ENCODE measurements at places on chromosomes 7 and 10.

DNA sequence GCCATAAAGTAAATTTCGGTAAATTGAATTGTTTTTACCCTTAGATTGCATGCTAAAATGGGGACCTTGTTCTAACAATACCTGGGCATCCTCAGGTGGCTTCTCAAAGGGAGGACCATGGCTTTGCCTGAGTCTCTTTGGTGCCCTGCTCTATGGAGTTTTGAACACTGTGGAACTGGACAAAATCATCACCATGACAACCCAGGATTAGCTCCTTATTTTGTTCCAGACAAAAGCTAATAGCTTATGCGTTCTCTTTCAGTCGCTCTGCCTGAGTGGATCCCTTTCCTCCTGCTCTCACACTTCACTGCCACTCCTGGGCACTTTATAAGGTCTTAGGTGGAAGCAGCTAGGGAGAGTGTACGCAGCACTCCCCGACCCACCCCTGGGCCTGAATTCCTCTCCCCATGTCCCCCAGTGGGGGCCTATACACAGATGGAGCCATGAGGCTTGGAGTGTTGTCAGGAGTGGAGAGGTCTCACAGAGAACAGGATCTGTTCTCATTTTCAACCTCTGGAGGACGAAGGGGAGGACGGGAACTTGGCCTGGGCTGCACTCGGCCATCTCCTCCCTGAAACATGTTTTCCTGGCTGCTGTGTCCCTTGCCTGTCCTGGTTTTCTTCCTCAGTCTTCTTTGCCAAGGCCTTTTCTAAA is 19.0 kb downstream of the ADCYAP1R1 start:
- no peak for DNase-seq

DNA sequence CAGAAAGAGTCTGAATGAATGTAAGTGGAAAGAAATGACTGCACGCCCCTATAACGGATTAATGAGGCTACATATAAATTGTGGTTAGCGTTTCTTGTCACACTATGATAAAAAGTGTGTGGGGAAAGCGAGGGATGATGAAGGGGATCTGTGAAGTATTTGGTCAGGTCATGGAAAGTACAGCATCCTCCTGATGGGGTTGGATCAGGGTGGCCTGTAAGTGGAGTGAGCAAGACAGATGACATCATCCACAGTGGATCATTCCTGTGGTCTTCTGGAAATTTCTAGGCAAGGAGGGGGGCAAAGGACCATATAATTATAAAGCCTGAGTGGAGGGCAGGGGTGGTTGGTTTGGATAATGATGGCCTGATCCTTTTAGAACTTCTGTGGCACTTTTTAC is 606.0 kb downstream of the INHBA start:
- no peak for DNase-seq

GRCh38 chr10:107442035-107442505 is 277.6 kb upstream of the SORCS1 start:
- DNase-seq, result no peak

DNA sequence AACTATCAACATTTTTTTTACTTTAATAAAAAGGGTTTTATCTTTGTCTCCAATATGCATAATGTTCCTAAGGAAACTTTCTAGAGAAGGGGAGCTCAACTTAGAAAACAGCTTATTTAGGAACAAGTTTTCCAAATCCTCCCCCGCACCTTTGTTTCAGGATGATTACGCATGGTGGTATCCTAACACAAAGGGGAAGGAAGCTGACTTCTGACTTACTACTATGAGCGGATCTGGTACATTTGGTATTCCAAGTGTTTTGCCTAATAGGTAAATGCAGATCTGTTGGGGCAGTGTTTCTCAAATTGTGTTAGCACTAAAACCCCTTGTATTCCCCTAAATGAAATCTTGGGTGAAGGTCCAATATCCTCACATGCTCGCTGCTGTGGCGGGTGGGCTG is 229.3 kb upstream of the KLF14 start:
- DNase-seq, result no peak

DNA sequence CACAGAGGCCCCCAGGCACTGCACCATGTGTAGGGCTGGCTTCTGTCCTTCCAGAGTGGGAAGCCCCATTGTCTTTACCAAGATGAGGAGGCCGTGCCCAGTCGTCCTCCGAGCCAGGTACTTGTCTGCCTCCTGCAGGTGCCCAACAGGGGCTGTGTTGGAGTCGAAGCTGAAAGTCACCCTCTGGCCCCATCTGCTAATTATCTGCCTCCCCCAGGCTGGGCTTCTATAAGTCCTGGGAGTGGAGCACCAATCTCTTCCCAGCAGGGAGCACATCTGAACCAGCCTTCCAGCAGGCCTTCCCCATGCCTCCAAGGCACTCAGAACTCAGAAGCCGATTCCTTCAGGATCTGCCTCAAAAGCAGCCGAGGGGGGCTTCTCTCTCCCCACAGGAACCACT is 11.6 kb upstream of the CHST15 start:
- DNase-seq, result no peak

GRCh38 chr10:110225441-110225755 is 18.0 kb downstream of the MXI1 start:
- no peak for DNase-seq

DNA sequence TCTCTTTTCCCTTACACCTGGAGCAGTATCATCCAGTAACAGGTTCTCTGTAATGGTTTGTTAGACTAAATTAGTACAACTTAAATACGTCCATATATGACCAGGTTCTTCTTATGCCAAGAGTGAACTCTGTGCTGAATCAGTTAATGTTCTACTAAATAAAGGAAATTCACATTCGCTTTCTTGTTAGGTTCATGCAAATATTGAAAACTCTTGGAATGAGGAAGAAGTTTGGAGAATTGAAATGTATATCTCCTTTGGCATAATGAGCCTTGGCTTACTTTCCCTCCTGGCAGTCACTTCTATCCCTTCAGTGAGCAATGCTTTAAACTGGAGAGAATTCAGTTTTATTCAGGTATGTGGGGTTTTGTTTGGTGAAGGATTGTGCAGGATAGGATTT is 15.3 kb upstream of the CFAP69 start:
- no peak for DNase-seq

GRCh38 chr10:114073395-114074186 is 29.9 kb downstream of the ADRB1 start:
- no peak for DNase-seq

DNA sequence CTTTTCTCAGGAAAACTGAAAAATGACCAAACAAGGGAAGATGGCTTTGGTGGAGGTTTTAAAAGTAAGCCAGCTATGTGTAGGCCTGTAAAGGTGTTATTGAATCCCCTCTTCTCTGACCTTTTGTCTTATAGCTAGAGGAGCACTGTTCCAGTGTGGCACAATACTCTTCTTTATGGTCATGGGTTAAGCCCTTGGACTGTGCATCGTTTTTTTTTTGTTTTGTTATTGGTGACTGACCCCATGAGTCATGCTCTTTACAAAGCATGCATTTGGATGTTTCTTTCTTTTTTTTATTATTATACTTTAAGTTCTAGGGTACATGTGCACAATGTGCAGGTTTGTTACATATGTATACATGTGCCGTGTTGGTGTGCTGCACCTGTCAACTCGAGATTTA is 19.6 kb upstream of the FAM25A start:
- no peak for DNase-seq

- DNase-seq, result no peak
These were observed 11.0 kb downstream of the PDGFA start for GRCh38 chr7:508461-509170.

DNA sequence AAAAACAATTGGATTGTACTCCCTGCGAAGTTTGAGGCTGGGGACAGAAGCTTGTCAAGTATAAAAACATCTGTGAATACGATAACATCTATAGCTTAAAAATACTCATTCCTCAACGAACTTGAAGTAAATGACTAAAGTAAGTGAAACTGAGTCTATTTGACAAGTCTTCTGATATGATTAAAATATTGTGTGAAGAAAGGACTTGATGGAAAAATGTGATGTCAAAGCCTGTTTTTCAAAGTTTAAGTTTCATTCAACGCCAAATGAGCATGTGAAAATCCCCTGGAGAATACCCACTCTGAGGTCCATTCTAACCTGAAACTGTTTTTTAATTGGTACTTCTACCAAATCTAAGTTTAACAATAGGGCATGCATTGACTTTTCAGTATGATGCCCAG is 122.3 kb upstream of the MDFIC start:
- DNase-seq, result no peak

- no peak for DNase-seq
These were observed 248.7 kb downstream of the FZD1 start for GRCh38 chr7:91512958-91513357.

DNA sequence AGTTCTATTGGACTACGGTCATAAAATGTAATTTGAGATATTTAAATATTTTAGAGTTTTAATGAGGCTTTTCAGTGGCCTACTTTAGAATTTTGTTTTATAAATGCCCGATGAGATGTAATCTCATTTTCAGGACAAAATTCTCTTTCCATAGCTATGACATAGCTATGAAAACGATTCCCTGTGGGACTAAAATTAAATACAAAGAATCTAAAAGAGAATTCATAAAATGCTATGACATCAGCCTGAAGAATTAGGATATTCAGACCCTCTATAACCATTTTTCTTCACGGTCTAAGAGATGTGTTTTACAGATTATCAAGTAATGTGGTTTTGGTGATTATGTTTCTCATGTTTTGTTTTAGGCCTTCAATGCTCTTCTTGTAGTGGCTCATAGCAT is 48.2 kb upstream of the ODAD2 start:
- DNase-seq, result no peak

DNA sequence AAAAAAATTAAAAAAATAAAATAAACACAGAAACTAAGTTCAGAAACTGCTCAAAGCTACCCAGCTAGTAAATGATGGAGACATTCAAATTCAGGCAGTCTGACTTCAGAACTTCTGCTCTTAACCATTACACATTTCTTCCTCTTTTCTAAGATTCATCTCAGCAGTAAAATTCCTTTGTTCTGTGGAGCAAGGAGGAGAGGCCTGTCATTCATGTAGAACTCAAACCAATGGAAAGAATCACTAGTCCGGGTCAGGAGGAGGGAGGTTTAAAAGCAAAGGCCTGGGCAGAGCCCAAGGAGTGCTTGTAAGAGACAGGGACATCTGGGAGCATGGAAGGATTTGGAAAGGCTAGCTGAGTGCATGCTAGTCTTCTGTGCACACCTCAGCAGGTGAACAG is 37.9 kb upstream of the DNAJB12 start:
- no peak for DNase-seq

DNA sequence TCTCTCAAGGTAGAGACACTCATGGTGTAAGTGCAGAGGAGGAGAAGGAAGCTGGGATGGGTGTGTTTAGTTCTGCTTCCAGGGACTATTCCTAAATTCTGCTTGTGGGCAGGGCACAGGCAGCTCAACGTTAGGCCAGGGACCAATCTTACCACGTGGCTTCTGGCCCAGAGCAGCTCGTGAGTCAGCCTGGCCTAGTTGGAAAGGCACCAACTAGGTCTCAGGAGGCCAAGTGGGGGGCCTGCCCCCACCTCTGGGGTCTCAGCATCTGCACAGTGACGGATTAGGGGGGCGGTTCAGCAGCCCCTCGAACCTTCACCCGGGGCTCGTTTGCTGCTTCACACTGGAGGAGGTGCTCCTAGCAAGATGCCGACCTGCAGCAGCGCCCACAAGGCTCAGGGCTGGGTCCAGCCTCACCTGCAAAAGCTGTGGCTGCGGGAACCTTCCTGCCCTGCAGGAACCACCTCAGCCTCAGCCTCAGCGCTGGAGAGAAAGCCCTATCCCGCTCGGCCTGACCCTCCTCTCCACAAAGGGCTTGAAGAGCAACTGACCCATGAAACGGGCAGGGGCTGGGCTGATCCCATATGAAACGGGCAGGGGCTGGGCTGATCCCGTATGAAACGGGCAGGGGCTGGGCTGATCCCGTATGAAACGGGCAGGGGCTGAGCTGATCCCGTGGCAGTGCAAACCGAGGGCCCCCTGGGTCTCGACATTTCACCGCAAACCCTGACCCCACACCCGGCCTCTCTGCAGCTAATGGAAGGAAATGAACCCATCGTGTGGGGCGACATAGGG is 447.4 kb downstream of the DNAJB6 start:
- DNase-seq, result no peak

DNA sequence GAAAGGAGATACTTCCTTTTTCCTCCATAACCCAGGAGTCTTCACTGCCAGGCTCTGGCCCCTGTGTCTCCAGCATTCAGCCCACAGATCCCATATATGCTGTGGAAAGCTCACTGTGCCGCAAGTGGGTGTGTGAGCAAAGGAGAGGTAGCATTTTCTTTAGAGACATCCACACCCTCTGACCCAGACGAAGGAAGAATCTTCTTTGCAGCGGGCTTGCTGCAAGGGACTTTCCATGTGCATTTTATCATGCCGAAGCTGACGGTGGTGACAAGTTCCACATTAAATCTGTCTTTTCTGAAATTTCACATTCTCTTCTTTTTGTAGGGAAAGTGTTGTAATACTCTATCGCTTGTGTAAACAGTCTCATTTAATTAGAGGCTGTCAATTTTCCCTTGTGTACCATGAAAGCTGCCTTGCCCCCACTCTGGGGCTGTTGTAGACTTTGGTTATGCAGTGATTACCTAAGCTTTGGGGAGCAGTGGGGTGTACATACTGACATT is 409.5 kb downstream of the SUGCT start:
- no peak for DNase-seq

DNA sequence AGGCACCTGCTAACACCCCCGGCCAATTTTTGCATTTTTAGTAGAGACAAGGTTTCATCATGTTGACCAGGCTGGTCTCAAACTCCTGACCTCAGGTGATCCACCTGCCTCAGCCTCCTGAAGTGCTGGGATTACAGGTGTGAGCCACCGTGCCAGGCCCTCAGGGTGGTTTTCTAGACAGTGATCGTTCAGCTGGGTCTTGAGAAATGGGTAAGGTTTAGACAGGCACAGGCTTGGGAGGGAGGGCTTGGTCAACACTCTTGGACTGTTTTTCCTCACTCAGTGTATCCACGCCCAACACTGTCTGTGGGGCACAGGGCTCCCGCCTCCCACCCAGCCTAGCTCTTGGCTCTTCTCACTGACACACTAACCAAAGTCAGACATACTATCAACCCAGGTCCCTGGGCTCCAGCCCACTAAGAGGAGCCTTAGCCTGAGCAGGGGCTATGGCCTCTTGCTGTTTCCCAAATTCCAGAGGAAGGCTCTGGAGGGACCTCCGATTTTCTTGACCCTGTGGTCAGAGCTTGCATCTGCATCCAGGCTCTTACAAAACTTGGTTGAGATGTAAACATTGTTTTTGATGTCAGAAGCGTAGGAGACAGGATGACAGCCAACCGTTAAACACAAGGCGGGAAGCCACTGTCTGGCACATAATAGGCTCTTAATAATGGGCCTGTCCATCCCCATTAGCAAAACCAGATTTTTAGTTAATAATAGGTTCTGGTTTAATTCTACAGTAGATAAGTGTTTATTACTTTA is 143.9 kb downstream of the PRKAG2 start:
- DNase-seq, result no peak

DNA sequence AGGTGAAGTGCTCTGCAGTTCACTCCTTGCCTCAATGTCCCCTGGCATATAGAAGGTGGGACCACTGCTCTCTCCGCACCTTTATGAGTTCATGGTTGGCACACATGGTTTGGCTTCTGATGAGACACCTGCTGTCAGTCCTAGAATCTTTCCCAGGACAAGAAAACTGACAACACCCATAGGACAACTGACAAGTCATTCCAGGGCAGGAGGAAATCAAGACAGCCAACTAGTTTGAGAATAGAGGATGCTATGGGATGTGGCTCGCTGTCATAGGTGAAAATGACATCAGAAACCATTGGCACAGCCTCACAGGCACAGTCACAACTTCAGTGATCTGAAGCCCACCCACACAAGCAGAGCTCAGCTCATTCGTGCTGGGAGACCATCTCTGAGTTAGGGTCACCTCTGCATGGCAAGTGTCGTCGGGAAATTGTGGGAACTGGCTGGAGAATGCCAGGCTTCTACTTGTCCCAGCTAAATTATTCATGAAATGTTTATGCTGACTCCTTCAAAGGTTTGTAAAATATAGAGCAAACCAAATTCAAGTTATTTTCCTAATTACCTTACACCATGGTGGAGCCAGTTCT is 762.4 kb downstream of the GRID1 start:
- no peak for DNase-seq

All from activated CD4-positive, alpha-beta T cell treated with anti-CD3 and anti-CD28 coated beads for 1 hour (primary cell).